ENCODE measurements at places on chromosomes 7 and 10.

- DNase-seq: no peak
These were observed 78.3 kb downstream of the SLC25A40 start for GRCh38 chr7:87797798-87798403.

DNA sequence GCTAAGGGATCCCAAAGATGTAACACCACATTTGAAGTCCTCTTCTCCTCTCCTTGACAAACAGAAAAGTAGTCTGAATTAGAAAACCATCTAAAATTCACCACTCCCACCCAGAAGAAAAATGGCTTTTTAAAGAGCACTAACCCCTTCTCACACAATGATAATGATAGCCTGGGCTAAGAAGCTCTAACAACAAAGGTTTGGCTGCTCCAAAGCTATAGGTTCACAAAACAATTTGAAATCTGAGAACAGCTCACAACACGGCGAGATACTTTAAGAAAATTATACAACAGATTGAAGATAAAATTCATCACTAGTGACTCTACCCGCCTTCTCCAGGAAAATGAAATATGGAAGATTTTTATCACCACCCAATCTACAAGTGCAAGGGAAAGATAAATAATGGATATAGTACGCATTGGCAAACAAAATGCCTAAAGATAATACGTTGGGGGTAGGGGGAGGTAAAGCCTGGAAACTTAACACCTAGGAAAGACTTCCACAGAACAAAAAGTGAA is 7.4 kb downstream of the ITGB1 start:
- no peak for DNase-seq

DNA sequence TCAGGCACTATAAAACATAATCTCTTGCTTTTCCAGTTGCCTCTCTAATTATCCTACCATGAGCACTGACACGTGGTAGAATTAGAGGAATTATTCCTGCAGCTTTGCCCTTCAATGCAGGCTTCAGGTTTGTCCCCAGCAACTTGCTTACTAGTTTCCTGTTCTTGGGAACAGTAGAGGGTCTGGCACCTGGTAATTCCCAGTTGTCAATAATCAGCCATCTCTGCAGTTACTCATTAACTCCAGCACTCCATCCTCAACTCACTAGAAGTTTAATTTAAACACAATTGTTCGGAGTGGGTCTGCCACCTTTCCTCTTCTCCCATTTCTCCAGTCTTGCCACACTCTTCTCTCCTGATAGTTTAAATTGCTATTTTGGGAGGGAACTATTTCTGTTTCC is 324.3 kb upstream of the KIAA1217 start:
- no peak for DNase-seq

DNA sequence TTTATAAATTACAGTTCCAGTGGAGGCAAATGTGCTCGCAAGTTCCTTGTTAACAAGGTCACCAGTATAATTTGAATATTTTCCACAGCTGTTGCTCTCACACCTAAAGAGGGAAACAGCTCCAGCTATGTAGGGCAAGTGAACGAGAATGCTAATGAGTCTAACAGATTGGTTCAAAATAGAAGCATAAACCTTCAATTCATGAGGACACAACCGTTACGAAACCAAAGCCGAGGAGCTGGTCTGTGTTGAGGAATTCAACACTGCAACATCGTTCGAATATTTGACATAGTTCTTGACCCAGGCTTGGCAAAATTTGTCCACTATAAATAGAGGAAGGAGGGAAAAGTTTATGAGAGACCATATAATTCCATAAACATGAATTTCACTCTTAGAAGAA is 161.3 kb downstream of the KLF6 start:
- no peak for DNase-seq

- DNase-seq: no peak
These were observed 37.1 kb downstream of the SNX10 start for GRCh38 chr7:26328498-26329390.

- DNase-seq: no peak
These were observed 32.2 kb downstream of the MRPS33 start for GRCh38 chr7:140982508-140982907.

- DNase-seq: no peak
These were observed 2.5 kb downstream of the PARP12 start for GRCh38 chr7:140060243-140060630.

- no peak for DNase-seq
These were observed 34.3 kb downstream of the PLAC9 start for GRCh38 chr10:80166581-80167470.

DNA sequence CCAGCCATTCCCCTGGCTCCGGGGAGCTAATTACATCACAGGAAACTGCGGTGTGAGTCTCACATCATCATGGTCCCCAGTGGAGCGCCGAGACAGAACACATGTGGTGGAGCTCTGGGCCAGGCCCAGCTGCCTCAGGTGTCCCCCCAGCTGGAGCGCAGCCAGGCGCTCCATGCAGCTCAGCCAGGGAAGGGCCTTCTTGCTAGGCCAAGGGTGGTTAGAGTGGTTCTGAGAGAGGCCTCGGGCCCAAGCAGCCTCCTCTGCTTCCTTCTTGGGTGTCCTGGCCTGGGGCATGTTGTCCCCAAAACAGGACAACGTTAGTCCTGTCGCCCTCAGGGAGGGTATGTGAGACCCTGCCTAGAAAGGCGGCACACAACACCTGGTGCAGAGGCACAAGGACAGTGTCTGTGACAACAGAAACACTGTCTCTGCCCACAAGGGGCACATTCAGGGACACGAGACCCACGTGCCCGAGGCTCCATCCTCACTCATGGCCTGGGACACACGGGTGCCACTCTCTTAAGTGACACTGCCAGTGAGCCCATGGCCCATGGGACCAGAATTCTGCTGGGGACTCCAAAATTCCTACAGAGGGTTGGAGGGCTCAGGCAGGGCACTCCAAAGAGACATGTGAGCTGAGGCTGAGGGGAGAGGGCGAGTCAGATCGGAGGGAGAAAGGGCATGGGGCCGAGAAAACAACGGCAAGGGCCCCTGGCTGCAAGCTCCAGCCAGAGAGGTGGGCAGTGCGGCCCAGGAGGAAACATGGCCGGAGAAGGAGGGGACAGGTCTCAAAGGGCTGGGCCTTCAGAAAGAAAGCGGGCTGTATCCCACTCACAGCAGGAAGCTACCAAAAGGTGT is 37.0 kb upstream of the RET start:
- DNase-seq: no peak

GRCh38 chr10:67539312-67539711 is 156.7 kb downstream of the CTNNA3 start:
- DNase-seq: no peak

DNA sequence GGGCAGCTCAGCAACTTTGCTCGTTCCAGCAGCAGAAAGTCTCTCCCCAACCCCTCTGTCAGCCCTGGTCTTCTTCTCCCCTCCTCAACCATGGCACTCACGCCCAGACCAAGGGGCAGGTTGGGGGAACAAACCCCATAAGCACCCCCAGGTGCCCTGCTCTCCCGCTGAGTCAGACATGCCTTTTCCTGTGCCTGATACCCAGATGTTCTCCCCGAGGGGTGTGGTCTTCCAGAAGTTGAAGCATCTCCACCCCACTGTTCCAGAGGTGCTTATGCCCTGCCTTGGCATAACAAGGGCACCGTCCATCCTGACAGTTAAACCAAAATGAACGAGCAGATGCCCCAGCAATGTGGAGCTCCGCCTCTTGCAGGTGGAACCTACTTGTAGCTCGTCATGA is 67.1 kb downstream of the C10orf143 start:
- no peak for DNase-seq

DNA sequence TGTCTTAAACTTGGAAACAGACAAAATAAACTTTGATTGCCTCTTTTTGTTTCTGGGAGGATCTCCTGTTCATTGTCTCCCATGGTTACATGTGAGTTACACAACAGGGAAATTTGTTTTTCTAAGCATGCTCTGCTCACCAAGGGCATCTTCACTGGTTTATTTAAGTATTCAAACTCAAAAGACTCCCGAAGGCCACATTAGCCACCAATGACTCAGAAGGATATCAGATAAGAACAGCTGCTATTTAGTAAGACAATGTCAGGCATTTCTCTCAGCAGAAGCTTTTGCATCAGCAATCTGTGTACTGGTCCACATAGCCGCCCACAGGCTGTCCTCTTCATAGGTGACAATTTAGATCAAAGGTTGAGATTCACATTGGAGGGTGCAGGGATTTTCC is 19.3 kb downstream of the OR6B1 start:
- no peak for DNase-seq

DNA sequence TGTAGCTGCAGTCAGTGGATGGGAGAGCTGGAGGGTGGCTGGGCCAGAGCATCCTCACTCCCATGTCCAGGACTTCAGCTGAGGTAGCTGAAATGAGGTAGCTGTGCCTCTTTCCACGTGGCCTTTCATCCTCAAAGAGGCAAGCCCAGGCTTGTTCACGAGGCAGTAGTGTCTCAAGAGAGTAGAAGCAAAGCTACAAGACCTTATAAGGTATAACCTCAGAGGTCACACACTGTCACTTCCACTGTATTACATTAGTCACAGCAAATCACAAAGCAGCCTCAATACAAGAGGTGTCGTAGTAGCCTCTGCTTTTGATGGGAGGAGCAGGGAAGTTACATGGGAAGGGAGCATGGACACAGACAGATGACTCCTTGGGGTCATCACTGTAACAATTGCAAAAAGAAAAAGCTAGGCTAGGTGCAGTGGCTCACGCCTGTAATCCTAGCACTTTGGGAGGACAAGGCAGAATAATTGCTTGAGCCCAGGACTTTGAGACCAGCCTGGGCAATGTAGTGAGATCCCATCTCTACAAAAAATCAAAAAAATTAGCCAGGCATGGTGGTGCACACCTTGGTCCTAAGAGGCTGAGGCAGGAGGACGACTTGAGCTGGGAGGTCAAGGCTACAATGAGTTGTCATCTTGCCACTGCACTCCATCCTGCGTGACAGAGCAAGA is 97.5 kb downstream of the SKIDA1 start:
- DNase-seq: no peak

DNA sequence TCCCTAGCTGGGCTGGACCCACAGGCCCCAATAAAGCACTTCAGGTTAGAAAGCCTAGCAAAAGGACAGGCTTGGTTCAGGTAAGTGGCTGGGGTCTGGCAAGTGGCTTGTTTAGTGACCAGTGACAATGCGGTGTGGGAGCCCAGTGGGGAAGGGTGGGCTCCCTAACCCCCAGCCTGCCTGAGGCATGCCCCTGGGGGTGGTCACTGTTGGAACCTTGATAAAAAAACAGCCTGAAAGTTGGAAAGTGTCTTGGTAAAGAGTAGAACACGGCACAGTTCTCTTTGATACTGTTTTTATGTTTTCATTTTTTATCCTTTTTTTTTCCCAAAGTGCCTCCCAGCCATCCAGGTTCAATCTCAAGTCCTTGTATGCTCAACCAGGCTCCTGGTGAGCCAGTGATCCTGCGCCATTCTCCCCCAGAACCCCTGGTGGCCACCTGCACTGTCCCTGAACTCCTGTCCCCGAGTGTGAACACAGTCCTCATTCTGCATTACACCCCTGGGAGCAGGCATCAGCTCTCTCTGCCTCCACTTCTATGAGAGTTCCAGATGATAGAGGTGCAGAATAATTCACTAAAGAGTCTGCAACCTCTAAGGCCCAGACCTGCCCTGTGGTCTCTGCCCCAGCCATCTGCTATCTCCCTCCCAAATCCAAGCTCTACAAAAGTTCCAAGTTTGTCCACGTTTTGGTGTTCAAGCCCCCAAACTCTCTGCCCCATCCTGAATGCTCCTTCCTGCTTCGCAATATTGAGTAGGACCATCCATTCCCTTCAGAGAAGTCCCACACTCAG is 15.0 kb upstream of the CXCL12 start:
- DNase-seq: no peak

DNA sequence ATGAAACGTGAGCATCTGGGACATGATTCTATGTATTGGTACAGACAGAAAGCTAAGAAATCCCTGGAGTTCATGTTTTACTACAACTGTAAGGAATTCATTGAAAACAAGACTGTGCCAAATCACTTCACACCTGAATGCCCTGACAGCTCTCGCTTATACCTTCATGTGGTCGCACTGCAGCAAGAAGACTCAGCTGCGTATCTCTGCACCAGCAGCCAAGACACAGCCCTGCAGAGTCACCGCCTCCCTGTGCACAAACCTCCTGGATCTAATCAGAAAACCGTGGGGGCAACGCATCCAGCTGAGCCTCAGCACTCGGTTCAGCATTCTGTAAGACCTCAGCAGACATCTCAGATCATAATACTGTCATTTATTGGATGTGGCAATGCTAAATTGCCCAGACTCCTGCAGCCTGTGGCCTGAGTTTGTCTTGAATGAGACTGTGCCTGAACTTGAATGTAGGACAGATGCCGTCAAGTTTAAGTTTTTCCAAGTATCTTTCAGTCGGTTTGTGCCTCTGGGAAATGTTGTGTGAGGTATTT is 41.5 kb upstream of the PRSS58 start:
- DNase-seq: no peak

DNA sequence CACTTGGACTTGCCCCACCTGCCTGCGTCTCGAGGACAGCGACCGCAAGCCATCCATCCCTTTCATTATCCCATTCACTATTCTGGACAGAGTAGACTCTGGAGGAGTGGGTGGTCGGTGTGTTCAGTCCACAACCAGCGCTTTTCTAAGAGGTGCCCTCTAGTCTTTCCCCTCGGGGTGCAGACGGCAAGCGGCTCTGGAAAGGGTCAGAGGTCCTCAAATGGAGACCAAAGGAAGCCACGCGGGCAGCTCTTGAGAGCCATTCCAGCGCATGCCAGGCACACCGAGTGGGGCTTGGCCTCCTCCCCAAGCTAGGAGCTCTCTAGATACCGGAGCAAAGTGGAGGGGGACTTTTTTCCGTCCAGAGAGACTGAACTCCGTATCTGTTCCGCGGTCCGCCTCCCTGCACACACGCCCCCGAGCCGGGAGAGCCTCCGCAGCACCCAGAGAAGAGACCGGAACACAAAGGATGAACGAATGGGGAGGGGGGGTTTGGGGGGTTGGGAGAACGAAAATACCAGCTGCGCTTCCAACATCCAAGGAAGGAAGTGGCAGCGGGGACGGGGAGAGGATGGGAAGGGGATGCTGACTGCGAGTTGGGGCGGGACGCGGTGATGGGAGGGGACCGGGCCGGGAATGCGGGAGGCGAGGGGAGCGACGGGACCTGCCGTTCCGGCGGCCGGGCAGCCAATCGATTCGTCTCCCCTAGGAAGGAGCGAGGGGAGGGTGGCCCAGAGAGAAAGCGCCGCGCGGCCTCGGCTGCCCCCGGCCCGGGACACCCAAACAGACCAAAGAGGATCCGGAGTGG is 515 bp downstream of the GSDME start:
- DNase-seq: no peak

DNA sequence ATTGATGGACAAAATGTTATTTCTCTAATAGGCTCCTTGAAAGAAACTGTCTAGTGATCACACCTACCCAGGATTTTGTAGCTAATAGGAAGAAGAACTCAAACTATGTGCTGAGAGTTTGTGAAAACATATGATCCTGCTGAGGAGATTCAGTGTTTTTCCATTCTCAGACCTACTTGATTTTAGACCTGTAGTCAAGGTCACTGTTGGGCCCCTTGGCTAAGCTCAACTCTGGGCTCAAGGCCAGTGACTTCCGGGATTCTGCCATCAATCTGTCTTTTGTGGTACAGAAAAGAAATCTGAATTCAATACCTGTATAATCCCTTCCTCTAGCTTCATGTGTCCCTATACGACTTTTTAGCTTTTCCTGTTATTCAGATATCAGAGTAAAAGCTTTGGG is 79.7 kb upstream of the FERD3L start:
- DNase-seq: no peak

- no peak for DNase-seq
These were observed 354.4 kb downstream of the CRPPA start for GRCh38 chr7:16066805-16067459.

Data from activated naive CD8-positive, alpha-beta T cell treated with anti-CD3 and anti-CD28 coated beads, Interleukin-2, amount 50 U/mL, for 16 hours (primary cell).